ENCODE measurements at places on chromosomes 6 and 20.

GRCh38 chr6:109073344-109074132, 21.1 kb downstream of the SESN1 start:
- DNase-seq, result no peak

DNA sequence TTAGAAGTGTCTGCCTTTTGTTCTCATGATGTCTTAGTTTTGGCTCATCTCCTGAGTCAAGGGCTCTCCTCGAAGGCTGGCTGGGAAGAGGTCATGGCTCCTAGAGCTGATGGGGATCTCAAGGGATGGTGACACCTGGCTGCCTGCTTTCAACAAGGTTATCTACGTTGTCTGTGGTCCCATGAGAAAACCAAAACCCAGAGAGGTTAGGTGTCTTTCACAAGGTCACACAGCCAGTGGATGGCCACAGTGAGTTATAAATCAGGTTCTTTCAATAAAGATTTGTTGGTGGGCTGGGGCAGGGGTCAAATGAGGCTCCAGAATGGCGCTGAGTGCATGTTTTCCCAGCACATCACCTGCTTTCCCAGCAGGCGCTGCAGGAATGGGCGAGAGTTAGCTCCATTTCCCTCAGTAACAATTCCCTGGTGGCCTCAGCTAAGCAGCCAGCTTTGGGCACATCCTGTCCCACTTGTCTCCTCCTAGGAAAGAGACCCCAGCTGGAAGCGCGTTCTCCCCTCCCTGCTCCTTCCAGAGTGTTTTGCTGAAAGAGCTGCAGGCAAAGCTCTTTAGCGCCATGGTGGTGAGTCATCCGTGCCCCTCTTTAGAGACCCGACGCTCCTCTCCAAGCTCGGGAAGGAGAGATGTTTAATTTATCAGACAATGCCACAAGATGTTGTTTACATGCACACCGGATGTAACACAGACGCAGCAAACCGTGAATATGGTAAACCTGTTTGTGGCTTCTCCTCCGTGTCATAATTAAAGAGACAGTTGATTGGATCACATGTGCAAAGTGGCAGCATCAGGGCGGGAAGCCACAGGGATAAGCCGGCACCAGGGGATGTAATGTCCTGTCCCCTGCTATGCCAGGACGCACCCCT, 109.7 kb downstream of the LRFN2 start:
- DNase-seq, result peak; percentile 33

- DNase-seq, result no peak
Observed at GRCh38 chr20:36121981-36122930, 32.3 kb upstream of the EPB41L1 start.

GRCh38 chr20:60505423-60505822, 547.2 kb downstream of the CDH26 start:
- no peak for DNase-seq

DNA sequence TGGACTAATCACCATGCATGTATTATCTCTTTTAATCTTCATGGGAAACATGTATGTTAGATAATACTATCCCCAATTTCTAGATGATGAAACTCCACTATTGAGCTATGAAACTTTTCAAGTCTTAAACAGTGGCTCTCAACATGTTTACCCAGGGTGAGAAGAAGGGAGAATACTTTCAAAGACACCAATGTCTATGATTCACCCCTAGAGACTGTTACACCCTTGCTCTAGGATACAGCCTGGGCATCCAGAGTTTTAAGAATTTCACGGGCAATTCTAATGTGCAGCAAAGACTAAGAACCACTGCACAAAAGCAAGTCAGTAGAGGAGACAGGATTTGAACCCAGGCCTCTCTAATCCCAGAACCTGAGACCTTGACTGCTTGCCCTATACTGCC, 47.8 kb downstream of the GFOD1 start:
- no peak for DNase-seq

DNA sequence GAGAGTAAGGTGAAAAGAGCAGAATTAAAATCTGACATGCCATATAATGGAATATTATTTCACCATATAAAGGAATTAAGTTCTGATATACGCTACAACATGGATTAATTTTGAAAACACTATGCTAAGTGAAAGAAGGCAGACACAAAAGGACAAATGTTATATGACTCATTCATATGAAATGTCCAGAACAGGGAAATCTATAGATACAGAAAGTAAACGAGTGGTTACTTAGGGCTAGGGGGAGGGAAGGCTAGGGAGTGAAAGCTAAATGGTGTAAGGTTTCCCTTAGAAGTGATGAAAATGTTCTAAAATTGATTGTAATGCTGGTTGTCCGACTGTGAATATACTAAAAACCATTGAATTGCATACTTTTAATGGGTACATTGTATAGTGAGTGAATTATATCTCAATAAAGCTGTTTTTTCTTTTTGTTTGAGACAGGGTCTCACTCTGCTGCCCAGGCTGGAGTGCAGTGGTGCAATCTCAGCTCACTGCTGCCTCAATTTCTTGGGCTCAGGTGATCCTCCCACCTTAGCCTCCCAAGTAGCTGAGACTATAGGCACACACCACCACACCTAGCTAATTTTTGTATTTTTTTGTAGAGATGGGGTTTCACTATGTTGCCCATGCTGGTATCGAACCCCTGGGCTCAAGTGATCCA, 8.2 kb downstream of the PRPH2 start:
- no peak for DNase-seq

DNA sequence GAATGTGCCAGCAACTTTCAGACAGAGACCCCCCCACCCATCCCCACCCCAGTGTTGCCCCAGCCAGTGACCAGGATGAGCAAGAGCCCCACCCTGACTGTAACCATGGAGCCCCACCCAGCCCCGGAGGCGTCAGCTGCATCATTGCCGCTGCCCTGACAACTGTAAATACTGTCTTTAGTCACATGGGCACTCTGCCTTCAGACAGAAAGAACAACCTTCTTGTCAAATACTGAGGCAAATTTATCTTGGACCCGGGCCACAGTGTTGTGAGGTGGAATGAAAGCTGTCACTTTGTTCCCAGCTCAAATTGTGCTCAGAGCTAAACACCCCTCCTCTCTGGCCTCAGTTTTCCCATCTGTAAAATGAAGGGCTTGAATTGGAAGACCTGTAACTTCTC, 23.7 kb downstream of the MOCS3 start:
- no peak for DNase-seq

- no peak for DNase-seq
Observed at GRCh38 chr6:101069191-101069795, 188.2 kb upstream of the ASCC3 start.

DNA sequence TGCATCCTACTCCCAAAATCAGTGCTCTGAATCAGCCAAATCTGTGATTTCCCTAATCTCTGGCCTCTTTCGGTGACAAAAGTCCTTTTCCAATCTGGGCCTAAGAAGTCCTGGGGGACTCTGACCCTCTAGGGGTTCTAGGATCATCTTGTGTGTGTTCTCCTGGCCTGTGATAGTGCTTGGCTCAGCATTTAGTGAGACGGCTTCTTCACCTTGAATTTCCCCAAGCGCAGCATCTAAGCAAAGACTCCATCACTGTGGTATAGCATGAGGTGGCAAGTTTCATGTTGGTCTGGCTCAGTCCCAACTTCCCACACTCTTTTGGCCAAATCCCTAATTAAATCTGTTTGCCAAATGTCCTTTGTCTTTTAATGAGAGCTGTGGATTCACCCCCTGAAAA, 12.1 kb upstream of the IL17A start:
- DNase-seq, result no peak

- no peak for DNase-seq
Observed at GRCh38 chr20:4469910-4470309, 251.8 kb upstream of the PRND start.

- DNase-seq, result no peak
Observed at GRCh38 chr20:39152126-39152525, 190.0 kb downstream of the DHX35 start.

DNA sequence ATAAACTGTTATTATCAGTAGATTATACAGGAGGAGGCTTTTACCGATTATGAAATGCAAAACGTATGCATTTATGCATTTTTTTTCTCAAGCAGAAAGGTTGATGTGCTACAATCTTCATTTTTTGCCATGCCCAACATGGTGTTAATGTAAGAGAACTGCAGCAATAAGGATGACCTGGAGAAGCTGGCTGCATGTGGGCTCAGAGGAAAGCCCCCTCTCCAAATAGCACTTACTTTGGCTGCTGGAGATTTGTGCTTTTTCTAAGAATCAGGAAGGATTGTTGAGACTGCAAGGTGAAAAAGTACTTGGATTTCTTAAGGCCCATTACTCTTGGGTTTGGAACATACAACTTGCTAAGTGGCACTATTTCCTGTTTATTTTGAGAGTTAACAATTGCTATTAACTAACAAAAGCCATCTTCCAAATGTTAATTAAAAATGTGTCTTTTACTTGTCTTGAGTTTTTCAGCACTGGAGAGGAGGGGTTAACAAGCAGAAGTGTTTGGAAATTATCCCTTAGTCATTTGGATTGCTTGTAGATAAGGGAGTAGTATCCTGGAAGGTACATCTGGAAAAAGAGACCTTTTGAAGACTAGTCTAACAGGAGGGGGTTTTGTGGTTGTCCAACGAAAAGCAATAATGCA, 5.6 kb downstream of the SOX4 start:
- no peak for DNase-seq

DNA sequence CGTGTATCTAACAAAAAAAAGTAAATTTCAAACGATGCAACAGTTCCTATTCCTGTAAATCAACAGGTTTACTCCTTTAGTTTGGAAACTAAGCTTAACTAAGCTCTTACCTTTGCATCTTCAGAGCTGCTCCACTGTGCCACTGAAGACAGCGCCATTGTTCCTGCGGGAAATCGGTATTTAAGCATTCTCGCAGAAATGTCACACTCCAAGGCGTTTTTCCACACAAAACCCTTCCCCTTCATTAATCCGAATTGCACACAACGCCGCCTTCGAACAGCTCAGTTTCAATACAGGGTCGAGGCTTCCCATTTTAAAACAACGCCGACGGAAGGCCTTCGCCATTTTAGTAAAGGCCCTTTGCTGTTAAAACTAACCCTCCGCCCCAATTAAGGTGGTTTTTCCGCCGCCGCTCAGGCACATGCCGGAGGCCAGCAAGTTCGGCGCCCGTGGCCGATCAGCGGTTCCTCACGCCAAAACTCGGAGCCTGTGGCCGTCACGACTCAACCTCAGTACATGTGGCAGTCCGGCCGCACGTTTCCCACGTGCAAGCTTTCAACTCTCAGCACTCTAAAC, 35.4 kb upstream of the SYNCRIP start:
- DNase-seq, result no peak

- DNase-seq, result no peak
Observed at GRCh38 chr6:166318649-166319600, 10.7 kb upstream of the PRR18 start.

DNA sequence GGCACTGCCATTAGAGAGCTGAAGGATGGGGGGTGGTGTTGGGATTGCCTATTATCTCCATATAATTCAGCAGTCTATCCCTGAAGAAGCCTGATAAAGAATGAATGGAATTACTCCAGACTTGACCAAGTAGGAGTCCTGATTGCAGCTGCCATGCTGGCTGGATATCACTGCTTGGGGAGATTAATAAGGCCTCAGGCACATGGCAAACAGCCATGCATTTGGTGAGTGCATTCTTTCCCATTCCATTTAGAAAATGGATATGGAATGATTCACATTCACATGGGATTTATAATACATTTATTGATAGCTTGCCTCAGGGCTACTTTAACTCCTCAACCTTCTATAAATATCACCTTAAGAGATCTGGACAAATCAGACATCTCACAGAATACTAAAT, 49.6 kb upstream of the HLA-A start:
- no peak for DNase-seq

DNA sequence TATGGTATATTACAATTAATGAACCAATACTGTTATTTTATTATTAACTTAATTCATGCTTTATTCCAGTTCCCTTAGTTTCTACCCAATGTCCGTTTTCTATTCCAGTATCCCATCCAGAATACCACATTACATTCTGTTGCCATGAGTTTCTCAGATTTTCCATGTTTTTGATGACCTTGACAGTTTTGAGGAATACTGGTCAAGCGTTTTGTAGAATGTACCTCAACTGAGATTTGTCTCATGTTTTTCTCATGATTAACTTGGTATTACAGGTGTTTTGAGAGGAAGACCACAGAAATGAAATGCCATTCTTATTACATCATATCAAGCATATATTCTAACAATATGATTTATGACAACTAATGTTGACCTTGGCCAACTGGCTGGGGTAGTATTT, 23.8 kb upstream of the ESR1 start:
- no peak for DNase-seq

DNA sequence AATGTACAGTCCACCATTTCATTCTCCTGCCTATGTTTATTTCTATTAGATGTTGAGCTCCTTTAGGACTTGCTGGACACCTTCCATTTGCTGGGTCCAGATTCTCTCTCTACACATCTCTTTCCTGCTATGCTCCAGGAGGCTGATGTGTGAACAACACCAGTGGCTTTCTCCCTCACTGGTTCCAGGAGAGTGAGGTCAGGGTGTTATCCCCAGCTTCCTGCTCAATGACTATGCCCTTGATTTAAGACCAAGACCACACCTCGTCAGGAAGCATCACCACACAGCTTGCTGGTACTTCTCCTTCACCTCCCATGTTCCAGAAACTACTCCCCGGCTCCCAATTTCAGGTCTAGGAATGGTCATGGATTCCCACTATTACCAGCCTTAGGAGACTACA, 31.3 kb upstream of the E2F3 start:
- no peak for DNase-seq

- DNase-seq, result no peak
Observed at GRCh38 chr6:124400261-124400999, 561.8 kb upstream of the RNF217 start.

DNA sequence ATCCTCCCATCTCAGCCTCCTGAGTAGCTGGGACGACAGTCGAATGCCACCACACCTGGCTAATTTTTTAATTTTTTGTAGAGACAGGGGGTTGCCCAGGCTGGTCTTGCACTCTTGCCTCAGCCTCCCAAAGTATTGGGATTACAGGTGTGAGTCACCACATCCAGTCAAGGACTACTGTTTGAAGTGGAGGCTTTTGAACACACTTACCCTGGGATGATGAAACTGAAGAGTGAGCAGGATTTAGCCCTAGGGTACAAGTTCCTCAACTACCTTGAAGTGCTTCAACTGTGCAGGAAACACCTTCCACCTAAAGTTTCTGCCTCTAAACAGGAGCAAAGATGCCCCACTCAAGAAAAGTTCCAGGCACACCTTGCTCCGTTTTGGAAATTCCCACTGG, 15.7 kb upstream of the PARD6B start:
- DNase-seq, result no peak

GRCh38 chr20:41068806-41069205, 40.2 kb downstream of the TOP1 start:
- no peak for DNase-seq

- no peak for DNase-seq
Observed at GRCh38 chr20:61299618-61300017, 47.6 kb downstream of the CDH4 start.

- DNase-seq, result no peak
Observed at GRCh38 chr20:18187020-18187419, 49.4 kb downstream of the KAT14 start.
